Calu3 (cell line): ENCODE measurements at places on chromosomes 3 and 15. TPM values are rescaled to one million over a fixed set of nuclear protein-coding genes. Genes with fewer than 3 reads are reported as not detected.

Gene NPAP1
- total RNA-seq, result not detected in 2 replicates

Gene PODXL2
- total RNA-seq, result 36.1 and 43.6 TPM in 2 replicates

- no peaks in the 10 kb centered on the region for H3K4me1 ChIP-seq
- no peak overlapping the region for H3K4me3 ChIP-seq
- H3K36me3 ChIP-seq, result peaks cover 4% of the 10 kb centered on the region
- DNase-seq, result no peak
- H3K27ac ChIP-seq, result no peak overlapping the region
- H3K27me3 ChIP-seq, result no peaks in the 10 kb centered on the region
Measured at GRCh38 chr3:52721002-52721729, 15.3 kb downstream of the SPCS1 start.

DNA sequence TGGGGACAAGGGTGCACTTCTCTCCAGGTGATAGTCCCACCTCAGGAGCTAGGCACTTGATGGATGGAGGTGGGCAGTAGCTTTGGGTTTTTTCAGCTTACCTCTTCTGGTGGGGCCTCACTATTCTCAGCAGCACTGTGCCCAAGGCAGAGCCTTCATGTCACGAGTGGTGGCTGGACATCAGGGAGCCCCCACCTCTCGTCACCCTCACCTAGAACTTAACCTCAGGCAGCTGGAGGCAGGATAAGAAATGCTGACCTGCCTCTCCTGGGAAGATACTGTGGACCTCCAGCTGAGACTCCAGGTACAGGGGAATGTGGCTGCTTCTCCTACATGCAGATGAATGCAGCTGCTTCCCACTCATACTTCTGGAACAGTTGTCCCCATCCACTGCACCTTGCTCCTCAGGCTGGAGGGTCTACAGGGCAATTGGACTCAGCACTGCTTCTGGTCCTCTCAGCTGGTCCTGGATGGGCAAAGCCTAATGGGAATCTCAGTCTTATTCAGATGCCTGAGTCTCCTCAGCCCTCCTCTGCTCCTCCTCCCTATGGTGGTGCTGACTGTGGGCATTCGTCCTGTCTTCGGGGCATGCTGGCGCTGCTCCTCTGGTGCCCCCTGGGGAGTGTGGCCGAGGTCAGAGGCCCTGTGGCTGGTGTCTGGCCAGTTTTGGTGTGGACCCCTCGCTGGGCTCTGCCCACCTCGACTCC is 129.9 kb downstream of the KLF13 start:
- no peak overlapping the region for H3K27ac ChIP-seq
- H3K4me3 ChIP-seq, result no peak overlapping the region
- no peaks in the 10 kb centered on the region for H3K36me3 ChIP-seq
- DNase-seq, result no peak

DNA sequence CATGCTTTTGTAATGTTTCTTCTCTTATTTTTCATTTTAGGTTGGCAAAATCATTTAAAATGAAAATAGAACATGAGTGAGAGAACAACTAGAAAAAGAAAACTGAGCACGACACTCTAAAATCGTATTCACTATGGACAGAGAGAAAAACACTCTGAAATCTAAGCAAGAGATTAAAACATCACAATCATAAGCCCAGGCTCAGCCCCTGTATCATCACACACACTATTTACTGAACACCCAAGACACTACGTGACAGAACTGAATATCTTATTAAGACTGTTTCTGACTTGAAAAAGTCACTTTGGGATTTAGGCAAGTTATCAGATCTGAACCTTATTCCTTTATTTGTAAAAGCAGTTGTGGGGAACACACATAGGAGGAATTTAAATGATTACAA is 82.6 kb upstream of the PLXND1 start:
- no peaks in the 10 kb centered on the region for H3K27me3 ChIP-seq
- peaks cover 20% of the 10 kb centered on the region for H3K4me1 ChIP-seq
- DNase-seq, result no peak
- H3K36me3 ChIP-seq, result no peaks in the 10 kb centered on the region
- H3K27ac ChIP-seq, result no peak overlapping the region
- no peak overlapping the region for H3K4me3 ChIP-seq

Gene ANKRD34C
- not detected in 2 replicates for total RNA-seq

Gene ACKR2
- 0.45 and 1.5 TPM in 2 replicates for total RNA-seq

DNA sequence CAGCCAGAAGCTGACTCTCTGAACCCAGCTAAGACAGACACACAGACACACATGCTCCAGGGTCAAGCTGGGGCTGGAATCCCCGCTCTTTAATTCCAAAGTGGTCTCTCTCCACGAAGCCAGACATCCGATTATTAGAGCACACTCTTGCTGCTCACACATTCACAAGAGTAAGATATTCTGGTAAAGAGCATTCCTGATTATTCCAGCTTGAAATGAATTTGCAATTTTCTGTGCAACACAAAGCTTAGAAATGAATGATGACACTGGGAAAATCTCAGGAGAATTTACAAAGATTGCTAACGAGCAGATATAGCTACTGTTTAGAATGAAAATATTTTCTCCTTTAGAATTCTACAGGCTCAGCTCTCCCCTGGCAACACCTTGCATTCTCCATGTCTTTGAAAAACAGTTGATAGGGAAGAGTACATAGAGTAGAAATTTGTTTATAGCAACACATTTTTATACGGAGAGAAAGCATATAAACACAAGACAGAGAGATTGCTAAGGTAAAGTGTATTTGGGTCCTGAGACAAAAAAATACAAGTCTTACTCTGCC is 80.6 kb upstream of the EIF1B start:
- H3K36me3 ChIP-seq, result no peaks in the 10 kb centered on the region
- H3K4me1 ChIP-seq, result no peaks in the 10 kb centered on the region
- no peak for DNase-seq
- H3K27ac ChIP-seq, result no peak overlapping the region
- H3K4me3 ChIP-seq, result no peak overlapping the region
- no peaks in the 10 kb centered on the region for H3K27me3 ChIP-seq

Gene FBXW12
- total RNA-seq, result not detected in 2 replicates

Gene PLA2G4D
- total RNA-seq, result not detected in 2 replicates

Gene VIPR1
- total RNA-seq, result 16.6 and 19.2 TPM in 2 replicates

- H3K4me1 ChIP-seq, result no peaks in the 10 kb centered on the region
- no peak overlapping the region for H3K27ac ChIP-seq
- no peak overlapping the region for H3K4me3 ChIP-seq
- H3K27me3 ChIP-seq, result no peaks in the 10 kb centered on the region
Measured at GRCh38 chr15:32887090-32887489, 169.3 kb downstream of the GREM1 start.

DNA sequence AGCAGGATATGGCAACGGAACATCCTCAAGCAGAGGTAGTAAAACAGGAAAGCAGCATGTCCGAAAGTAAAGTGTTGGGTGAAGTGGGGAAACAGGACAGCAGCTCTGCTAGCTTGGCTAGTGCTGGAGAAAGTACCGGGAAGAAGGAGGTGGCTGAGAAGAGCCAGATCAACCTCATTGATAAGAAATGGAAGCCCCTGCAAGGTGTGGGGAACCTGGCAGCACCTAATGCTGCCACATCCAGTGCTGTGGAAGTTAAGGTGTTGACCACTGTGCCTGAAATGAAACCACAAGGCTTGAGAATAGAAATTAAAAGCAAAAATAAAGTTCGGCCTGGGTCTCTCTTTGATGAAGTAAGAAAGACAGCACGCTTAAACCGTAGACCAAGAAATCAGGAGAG is 14.3 kb upstream of the ZBTB47 start:
- no peak overlapping the region for H3K27ac ChIP-seq
- H3K27me3 ChIP-seq, result no peaks in the 10 kb centered on the region
- H3K4me1 ChIP-seq, result no peaks in the 10 kb centered on the region
- H3K36me3 ChIP-seq, result peaks cover 13% of the 10 kb centered on the region

Gene GPR156
- total RNA-seq, result 0.45 and 0.64 TPM in 2 replicates

GRCh38 chr3:122961146-122961545 is 66.4 kb downstream of the SEMA5B start:
- peaks cover 8% of the 10 kb centered on the region for H3K4me1 ChIP-seq
- no peak overlapping the region for H3K4me3 ChIP-seq
- peaks cover 45% of the 10 kb centered on the region for H3K27me3 ChIP-seq
- no peak overlapping the region for H3K27ac ChIP-seq
- DNase-seq, result no peak
- H3K36me3 ChIP-seq, result no peaks in the 10 kb centered on the region

DNA sequence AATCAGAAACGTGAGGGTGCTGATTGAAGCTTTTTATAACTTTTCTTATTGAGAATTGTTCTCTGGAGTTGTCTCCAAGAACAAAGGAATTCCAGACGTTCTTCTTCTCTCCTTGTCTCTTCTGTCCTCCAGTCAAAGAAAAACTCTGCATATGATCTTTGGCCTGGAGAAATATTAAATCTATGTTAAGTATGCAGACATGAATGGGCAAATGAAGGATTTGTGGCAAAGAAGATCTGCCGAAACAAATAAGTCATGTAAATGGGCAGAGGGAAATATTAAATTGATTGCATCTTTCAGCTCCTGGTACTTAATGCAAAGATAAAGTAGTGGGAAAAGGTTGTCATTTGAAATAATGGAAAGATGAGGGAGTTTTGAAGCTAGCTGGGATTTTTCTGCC is 74.9 kb downstream of the IGF1R start:
- peaks cover 74% of the 10 kb centered on the region for H3K4me1 ChIP-seq
- H3K36me3 ChIP-seq, result peaks cover 16% of the 10 kb centered on the region
- peak overlapping the region; percentile 26 for H3K27ac ChIP-seq
- no peaks in the 10 kb centered on the region for H3K27me3 ChIP-seq
- no peak overlapping the region for H3K4me3 ChIP-seq
- DNase-seq, result no peak

Gene ABCC5
- total RNA-seq, result 33.8 and 39.1 TPM in 2 replicates

DNA sequence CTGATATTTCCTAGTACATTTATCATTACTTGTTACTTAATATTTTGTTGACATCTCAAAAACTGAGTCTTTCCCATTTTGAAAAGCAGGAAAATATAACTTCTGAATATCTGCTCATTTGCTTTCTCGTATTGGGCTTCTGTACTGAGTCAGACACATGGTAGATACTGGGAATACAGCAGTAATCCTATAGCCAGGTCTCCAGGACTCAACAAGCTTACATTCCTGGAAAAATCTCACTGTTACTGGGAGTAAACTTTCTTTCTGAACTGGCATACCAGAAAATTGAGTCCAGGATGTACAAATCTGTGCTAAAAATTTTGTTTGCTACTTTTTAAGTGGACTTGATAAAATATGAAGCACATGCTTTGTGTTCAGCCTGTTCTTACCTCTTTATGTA is 240.4 kb downstream of the RBMS3 start:
- no peaks in the 10 kb centered on the region for H3K27me3 ChIP-seq
- H3K36me3 ChIP-seq, result no peaks in the 10 kb centered on the region
- peaks cover 26% of the 10 kb centered on the region for H3K4me1 ChIP-seq
- no peak for DNase-seq

Gene C3orf22
- total RNA-seq, result not detected in 2 replicates

- no peaks in the 10 kb centered on the region for H3K27me3 ChIP-seq
- no peak overlapping the region for H3K4me3 ChIP-seq
- no peak overlapping the region for H3K27ac ChIP-seq
- DNase-seq, result no peak
Measured at GRCh38 chr3:142613491-142613890, 17.3 kb downstream of the PLS1 start.

Gene A4GNT
- total RNA-seq, result not detected in 2 replicates

Gene ENTPD3
- total RNA-seq, result 3.0 and 4.0 TPM in 2 replicates

DNA sequence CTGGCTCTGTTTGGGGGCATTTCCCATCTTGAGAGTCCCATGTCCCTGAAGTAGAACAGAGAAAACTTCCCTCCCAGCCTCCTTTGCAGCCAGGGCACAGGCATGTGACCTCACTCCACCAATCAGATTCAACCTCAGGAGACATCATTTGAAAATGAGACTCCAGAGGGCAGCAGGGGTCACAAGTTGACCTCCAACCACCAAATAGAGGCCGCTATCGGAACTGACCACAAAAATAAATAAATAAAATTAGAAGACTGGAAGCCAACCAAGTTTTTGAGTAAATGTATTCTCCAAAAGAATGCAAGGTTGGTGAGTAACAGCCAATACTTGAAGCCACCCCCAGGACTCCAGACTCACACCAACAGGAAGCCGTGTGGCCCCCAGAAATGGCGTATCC is 106.5 kb downstream of the CHSY1 start:
- no peak overlapping the region for H3K27ac ChIP-seq
- H3K4me1 ChIP-seq, result no peaks in the 10 kb centered on the region
- no peak overlapping the region for H3K4me3 ChIP-seq
- no peak for DNase-seq

DNA sequence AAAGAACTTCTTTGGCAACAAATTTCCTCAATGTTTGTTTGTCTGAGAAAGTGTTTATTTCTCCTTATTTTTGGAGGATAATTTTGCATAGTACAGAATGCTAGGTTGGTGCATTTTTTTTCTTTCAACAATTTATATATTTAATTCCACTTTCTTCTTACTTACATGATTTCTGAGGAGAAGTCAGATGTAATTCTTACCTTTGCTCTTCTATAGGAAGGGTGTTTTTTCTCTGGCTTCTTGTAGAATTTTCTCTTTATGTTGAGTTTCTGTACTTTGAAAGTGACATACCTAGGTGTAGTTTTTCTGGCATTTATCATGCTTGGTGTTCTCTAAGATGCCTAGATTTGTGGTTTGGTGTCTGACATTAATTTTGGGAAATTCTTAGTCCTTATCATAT is 34.8 kb upstream of the PCOLCE2 start:
- no peaks in the 10 kb centered on the region for H3K36me3 ChIP-seq
- no peaks in the 10 kb centered on the region for H3K27me3 ChIP-seq
- no peak for DNase-seq
- H3K27ac ChIP-seq, result no peak overlapping the region
- H3K4me3 ChIP-seq, result no peak overlapping the region
- no peaks in the 10 kb centered on the region for H3K4me1 ChIP-seq

Gene TNFAIP8L3
- not detected in 2 replicates for total RNA-seq

- no peak for DNase-seq
- H3K27me3 ChIP-seq, result peaks cover 7% of the 10 kb centered on the region
- peaks cover 9% of the 10 kb centered on the region for H3K4me1 ChIP-seq
- no peak overlapping the region for H3K27ac ChIP-seq
- no peak overlapping the region for H3K4me3 ChIP-seq
- H3K36me3 ChIP-seq, result no peaks in the 10 kb centered on the region
Measured at GRCh38 chr3:32840086-32840841, 22.5 kb downstream of the TRIM71 start.

DNA sequence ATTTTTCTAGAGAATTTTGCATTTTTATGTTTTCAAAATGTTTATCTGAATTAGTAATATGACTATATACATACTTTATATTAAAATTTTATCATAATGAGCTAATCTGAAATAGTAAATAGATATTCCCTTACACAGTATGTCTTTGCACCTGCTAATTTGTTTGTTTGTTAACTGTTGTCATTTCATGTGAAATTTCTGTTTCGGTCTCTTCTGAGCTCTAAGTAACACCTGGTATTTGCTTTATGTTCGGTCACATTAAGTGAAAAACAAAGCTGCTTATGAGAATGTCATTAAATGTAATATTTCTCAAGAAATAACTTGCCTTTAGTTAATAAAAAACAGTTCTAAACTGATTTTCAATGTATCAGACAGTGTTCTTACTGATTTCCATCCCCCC is 61.1 kb downstream of the FNDC3B start:
- no peaks in the 10 kb centered on the region for H3K27me3 ChIP-seq
- no peak overlapping the region for H3K4me3 ChIP-seq
- H3K27ac ChIP-seq, result no peak overlapping the region
- peaks cover 65% of the 10 kb centered on the region for H3K36me3 ChIP-seq

- no peak for DNase-seq
- H3K4me3 ChIP-seq, result no peak overlapping the region
- H3K36me3 ChIP-seq, result no peaks in the 10 kb centered on the region
Measured at GRCh38 chr3:21682206-21682605, 68.8 kb downstream of the ZNF385D start.

Gene ITIH1
- total RNA-seq, result 0.47 and 1.0 TPM in 2 replicates
